ENCODE measurements at places on chromosomes 6 and 20.

GRCh38 chr6:25122622-25123237, 156.4 kb upstream of the CARMIL1 start:
- DNase-seq: no peak

- no peak for DNase-seq
Observed at GRCh38 chr6:159104931-159105330, 60.1 kb upstream of the TAGAP start.

GRCh38 chr20:57622201-57622570, 2.0 kb upstream of the ZBP1 start:
- DNase-seq: no peak

GRCh38 chr6:84791233-84791632, 26.8 kb upstream of the TBX18 start:
- DNase-seq: no peak

DNA sequence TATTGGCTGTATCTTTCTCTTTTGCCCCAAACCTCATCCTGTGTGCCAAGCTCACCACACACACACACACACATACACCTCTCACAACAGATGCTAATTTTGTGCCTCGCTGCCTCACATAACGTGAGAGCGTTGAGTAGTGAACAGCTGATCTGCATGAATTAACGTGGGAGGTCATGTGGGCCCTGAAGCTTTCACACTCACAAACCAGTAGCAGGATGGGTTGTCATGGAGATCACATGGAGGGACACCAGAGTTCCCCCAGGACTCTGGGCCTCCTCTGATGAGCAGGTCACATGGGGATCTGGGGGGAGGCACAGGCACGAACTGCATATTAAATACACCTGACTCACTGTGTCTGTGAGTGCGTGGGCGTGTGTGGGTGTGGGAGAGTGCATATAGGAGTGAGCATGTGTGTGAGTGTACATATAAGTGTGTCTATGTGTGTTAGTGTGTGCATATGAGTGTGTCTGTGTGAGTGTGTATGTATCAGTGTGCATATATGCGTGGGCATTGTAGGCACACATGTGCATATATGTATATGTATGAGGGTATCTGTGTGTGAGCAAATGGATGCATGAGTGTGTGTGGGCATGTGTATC, 62.7 kb upstream of the SULF2 start:
- DNase-seq: no peak

GRCh38 chr6:148151896-148152643, 190.6 kb upstream of the SASH1 start:
- DNase-seq: no peak

GRCh38 chr20:2136275-2136674, 34.6 kb downstream of the STK35 start:
- no peak for DNase-seq

DNA sequence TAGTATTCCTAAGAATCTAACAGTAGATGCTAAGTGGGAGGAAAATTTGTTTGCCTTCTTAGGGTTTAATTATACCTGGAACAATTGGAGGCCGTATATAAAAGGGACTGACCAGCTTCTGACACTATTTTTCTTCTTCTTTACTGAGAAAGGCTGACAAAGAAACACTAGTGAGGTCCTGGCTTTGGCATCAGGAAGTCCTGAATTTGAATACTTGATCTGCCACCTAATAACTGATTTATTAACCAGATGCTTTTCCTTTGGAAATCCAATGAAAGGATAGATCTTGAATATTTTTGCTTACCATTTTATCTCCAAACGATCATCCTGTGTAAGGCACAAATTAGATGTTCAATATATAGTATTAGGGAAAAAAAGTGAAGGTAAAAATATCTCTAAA, 382.5 kb downstream of the CENPW start:
- no peak for DNase-seq

- no peak for DNase-seq
Observed at GRCh38 chr6:56789879-56790278, 147.2 kb upstream of the DST start.

- DNase-seq: no peak
Observed at GRCh38 chr6:7684843-7685242, 41.1 kb upstream of the BMP6 start.

DNA sequence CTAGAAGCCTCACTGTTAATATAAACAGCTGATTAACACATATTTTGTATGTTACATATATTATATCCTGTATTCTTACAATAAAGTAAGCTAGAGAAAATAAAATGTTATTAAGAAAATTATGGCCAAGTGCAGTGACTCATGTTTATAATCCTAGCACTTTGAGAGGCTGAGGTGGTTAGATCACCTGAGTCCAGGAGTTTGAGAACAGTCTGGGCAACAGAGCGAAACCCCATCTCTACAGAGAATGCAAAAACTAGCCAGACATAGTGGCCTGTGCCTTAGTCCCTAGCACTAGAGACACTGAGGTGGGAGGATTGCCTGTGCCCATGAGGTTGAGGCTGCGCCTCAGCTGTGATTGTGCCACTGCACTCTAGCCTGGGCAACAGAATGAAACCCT, 81.9 kb downstream of the NCOA3 start:
- DNase-seq: no peak

- DNase-seq: no peak
Observed at GRCh38 chr20:10581823-10582222, 92.0 kb downstream of the JAG1 start.

GRCh38 chr6:11272491-11273192, 40.2 kb upstream of the NEDD9 start:
- no peak for DNase-seq

DNA sequence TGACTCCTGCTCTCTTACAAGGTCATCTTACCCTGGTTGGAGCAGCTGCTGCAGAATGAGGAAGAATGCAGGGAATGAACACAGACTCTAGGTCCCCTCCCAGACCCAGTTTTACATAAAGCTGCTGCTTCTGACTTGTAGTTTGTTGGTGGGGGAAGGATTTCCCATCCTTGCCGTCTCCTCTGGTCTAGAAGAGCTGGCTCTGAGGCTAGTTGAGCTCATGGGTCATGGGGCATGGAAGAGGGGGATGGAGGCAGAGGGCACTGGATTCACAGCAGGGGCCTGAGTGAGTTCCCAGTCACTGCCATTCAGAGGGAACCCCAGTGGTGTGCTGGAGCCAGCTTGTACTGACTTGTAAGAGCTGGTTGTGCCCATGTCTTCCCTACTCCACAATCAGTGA, 9.2 kb upstream of the GUCA1A start:
- DNase-seq: no peak

All from amniotic stem cell (primary cell).